Caudate nucleus (tissue), 63 donors: ENCODE measurements at places on chromosomes 16 and 17.

- DNase-seq: no peak
Observed at GRCh38 chr17:77869665-77870132, 88.8 kb upstream of the TNRC6C start.

DNA sequence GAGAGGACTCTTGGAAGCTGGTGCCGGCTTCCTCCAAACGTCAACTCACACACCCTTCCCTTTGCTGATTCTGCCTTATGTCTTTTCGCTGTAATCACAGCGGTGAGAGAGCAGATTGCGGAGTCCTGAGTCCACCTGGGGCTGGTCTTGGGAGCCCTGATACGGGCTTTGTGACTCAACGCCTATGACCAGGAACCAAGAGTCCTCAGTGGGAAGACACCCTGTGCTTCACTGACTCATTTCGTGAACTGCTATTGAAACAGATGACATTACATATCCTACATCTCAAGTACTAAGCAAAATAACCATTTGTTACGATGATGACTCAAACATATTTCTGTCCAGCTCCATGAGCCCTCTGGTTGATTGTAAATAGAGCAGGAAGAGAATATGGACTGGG is 90.7 kb upstream of the CREBBP start:
- no peak for DNase-seq

DNA sequence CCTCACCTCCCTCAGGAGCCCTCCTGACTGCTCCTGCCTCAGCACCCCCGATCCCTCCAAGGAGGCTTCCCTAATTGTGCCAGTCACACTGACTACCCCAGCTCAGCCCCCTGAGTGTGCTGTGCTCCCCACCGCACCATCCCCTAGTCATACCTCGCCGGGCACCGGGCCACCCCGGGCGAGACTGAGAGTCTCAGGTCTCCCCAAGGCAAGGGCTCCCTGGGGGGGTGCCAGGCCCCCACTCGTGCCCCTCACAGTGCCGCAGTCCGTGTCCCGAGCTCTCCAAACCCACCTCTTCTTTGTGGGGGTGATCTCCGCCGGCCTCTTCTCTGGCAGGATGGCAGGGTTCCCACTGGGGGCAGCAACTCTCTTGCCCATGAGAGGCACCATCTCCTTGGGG is 3.2 kb downstream of the TRPV3 start:
- DNase-seq: no peak

DNA sequence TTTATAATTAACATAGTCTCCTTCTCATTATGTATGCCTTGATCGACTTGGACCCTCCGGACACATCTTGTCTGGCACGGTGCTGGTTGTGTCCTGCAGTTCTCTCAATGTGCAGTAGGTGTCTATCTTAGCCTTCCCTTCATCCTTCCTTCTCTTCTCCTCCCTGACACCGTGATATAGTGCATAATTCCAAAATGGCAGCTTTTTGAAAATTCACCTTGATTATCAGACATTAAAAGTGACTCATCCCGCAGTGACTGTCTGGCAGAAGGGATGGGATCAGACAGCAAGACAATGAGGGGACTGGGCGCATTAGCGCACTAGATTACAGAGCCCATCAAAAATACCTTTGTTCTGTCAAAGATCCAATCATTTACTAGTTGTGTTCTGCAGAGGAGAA is 70.0 kb upstream of the PMFBP1 start:
- DNase-seq: no peak

DNA sequence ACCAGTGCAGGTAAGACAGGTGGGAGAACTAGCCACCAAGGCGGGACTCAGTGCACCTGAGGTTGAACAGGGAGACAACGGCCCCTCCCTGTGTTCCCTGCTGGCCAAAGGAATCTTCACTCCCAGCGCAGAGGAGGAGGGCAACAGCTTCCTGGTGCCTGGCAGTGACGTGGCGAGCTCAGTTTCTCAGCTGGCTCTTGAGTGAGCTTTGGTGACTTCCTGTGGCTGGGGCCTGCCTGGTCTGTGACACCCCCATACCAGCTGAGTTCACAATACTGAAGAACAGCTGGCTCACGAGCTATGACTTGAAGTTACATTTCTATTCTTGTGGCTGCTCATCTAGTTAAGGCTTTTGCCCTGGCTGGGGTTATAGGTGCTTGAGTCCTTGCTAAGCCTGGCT is 26.1 kb downstream of the WNT9B start:
- no peak for DNase-seq

DNA sequence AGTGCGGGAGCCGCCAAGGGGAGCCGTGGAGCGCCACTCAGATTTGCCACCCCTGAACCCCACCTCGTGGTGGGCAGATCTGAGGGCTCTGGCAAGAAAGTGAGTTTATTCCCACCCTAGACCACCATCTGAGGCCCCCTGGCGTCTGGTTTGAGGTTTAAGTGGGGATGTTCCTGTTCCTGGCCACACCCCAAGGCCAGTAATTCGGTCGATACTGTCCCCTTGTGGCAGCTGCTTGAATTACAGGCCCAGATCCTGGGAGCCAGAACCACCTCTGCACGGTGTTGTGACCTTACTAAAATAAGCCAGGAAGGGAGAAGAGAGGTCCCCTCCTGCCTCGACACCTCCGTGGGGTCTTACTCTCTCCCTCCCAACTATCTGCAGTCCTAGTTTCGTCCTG is 3.3 kb upstream of the LAT start:
- DNase-seq: no peak

- DNase-seq: no peak
Observed at GRCh38 chr16:80631581-80631980, 90.8 kb downstream of the DYNLRB2 start.
